Prostate gland (tissue), 2 donors: ENCODE measurements at places on chromosomes 1 and 21.

DNA sequence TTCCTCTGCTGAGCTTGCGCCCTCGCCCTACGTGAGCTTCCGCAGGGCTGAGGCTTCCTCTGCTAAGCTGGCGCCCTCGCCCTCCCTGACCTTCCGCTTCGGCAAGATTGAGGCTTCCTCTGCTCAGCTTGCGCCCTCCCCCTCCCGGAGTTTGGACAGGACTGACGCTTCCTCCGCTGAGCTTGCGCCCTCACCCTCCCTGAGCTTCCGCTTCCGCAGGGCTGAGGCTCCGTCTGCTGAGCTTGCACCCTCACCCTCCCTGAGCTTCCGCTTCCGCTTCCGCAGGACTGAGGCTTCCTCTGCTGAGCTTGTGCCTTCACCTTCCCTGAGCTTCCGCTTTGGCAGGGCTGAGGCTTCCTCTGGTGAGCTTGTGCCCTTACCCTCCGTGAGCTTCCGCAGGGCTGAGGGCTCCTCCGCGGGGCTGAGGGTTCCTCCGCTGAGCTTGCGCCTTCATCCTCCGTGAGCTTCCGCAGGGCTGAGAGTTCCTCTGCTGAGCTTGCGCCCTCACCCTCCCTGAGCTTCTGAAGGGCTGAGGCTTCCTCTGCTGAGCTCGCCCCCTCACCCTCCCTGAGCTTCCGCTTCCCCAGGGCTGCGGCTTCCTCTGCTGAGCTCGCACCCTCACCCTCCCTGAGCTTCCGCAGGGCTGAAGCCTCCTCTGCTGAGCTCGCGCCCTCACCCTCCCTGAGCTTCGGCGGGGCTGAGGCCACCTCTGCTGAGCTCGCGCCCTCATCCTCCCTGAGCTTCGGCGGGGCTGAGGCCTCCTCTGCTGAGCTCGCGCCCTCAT is 753.6 kb upstream of the TPTE start:
- DNase-seq = no peak

GRCh38 chr1:184840596-184840995 is 85.9 kb upstream of the EDEM3 start:
- no peak for DNase-seq

GRCh38 chr1:165925498-165926079 is 98.2 kb downstream of the UCK2 start:
- no peak for DNase-seq

GRCh38 chr1:203359010-203359571 is 8.2 kb upstream of the FMOD start:
- DNase-seq = no peak

- DNase-seq = no peak
These were observed 49.8 kb upstream of the MTF2 start for GRCh38 chr1:93029317-93029716.

DNA sequence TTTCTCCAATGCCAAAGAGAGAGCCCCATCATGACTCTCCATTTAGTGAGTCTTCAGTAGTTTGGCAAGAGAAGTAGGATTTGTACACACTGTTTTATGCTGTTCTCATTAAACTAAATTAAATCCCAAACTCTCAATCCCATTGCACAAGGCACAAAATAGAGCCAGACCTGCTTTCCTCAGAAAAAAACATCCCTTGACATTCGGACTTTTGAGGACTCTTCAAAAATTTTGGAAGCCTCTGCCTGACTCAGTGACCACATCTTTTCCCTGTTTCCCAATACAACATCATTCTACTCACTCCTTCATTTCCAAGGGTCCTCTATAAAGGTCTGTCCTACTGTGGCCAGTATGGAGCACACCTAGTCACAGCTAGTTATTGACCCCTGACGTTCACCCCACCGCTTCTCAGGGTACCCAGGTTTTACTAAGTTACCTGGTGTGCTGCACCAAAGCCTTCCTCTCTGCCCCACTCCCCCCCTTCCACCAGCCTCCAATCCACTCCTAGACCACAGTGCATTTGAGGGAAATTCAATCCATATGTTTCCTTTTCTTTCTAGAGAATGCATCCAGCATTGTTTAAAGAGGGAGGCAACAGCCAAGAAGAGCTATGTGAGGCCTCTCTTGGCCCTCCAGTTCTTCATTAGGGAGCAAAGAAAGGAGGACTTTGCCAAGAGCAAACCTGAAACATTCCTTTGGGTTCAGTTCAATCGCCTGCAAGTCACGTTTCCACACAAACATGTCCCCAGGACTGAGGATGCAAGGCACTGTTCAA is 428.7 kb downstream of the PLPP3 start:
- no peak for DNase-seq

- DNase-seq = no peak
These were observed 7.3 kb downstream of the POU2F1 start for GRCh38 chr1:167227934-167228378.

GRCh38 chr21:29682800-29683199 is 257.0 kb downstream of the GRIK1 start:
- DNase-seq = no peak

- no peak for DNase-seq
These were observed 16.3 kb downstream of the RPS6KC1 start for GRCh38 chr1:213067352-213067751.

DNA sequence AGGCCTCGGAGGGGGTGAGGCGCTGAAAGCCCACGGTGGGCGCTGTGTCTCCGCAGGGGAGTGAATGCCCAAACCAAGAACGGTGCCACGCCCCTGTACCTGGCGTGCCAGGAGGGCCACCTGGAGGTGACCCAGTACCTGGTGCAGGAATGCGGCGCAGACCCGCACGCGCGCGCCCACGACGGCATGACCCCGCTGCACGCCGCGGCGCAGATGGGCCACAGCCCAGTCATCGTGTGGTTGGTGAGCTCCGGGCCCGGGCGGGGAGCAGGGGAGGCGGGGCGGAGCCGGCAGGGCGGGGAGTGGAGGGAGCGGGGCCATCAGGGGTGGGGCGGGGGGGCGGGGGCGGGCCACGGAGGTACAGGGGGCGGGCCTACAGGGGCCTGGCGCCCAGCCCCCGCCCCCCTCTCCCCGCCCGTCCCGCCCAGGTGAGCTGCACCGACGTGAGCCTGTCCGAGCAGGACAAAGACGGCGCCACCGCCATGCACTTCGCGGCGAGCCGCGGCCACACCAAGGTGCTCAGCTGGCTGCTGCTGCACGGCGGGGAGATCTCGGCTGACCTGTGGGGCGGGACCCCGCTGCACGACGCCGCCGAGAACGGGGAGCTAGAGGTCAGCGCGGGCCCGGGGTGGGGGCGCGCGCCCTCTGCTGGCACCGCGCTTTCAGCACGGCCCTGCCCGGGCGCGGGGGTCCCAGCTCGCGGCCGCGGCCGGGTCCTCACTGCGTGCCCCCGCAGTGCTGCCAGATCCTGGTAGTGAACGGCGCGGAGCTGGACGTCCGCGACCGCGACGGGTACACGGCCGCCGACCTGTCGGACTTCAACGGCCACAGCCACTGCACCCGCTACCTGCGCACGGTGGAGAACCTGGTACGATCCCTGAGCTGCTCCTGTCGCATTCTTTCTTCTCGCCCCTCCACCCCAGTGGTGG is 15.9 kb downstream of the ESPN start:
- peak; percentile 58 for DNase-seq

GRCh38 chr1:86768554-86768953 is 64.2 kb downstream of the SH3GLB1 start:
- no peak for DNase-seq

GRCh38 chr1:150560576-150561253 is 11.5 kb downstream of the ADAMTSL4 start:
- DNase-seq = peak; percentile 89

GRCh38 chr1:66403007-66403731 is 130.8 kb upstream of the SGIP1 start:
- DNase-seq = no peak

GRCh38 chr1:183548116-183548515 is 42.1 kb downstream of the NCF2 start:
- DNase-seq = no peak

- no peak for DNase-seq
These were observed 28.4 kb downstream of the TRIM45 start for GRCh38 chr1:117093091-117093534.

DNA sequence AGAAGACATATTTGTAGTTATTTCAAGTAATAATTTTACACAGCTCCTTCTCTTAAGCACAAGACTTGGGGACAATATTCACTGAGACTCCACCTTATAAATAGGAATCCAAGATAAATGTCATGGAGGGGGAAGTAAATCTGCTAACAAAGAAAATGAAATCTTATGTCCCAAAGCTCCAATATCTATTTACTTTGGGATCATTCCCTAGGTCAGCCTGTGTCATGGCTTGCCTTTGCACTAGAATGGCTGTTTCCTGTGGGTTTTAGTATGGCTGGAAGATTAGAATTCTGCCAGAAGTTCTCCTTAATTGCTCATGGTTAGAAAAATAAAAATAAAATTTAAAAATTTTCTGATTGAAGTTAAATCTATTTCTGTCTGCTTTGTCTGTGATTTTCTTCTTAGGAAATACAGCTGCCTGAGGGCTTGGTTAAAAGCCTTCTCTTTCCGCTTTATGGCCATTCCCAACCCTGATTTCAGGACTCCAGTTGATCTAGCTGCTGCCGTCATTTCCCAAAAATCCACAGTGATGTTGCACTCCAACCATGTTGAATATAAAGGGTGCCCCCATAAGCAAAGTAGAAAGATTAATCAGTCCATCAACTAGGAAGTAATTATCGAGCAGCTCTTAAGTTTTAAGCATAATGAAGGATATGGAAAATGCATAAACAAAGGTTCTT is 326.4 kb upstream of the LYPLAL1 start:
- no peak for DNase-seq

DNA sequence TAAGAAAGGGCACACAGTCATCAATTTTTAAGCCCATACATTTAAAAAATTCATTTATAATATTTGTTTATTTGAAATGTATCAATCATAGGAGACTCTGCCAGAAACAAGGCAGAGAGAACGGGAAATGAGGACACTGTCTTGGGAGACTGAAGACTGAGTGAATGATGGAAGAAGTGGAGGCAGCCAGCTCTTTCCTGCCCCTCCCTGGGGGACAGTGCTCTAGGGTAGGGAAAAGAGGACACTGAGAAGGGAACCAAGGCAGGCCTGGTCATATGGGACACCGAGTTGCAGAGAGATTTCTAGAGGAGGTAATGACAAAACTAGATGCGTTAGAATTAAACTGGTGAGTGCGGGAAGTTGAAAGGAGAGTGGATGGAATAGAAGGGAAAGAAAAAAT is 31.6 kb downstream of the EEIG2 start:
- DNase-seq = no peak

GRCh38 chr1:6544831-6545230 is 9.5 kb downstream of the NOL9 start:
- no peak for DNase-seq

DNA sequence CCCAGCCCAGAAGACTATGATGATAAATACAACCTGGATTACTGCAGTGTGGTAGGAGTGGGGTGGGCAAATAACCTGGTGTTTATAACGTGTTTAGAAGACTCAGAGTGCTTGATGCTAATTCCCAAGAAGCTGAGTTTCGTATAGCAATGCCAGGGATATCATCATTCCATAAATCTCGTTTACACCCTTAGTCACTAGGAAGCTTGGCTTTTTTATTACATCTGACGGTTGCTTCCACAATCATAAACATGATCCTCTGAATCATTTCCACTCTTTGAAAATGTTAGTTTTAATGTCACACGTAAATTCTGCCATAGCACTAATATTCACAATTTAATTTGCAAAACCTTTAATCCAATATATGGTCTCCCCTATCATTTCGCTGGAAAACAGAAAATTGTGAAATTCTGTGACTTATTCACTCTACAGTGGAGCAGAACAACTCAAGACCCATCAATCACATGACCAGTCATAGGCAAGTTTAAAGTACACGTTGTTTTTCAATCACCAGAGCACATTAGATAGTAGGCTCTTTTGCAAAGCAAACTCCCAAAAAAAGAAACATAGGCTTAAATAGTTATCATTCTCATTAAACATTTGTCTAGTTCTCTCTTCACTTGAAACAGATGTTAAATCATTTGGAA is 321.0 kb downstream of the LTN1 start:
- DNase-seq = no peak

- DNase-seq = no peak
These were observed 138.0 kb upstream of the SAMSN1 start for GRCh38 chr21:14684071-14684470.

DNA sequence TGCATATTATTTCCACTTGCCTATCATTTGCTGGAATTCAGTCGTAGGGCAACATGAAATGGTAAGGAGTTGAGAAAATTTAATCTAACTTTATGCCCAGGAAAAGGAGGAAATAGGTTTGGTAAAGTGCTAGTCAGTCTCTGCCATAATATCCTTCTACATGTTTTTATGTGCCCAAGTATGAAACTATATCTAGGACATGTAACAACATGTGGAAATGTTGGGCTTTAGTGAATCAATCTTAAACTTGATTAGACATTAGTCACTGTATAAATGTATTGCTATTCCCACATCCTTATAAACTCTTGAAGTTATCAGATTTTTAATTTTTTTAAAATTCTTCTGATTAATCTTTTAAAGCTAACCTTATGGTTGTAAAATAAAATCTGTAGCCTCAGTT is 204.7 kb upstream of the ZRANB2 start:
- DNase-seq = no peak

- DNase-seq = no peak
These were observed 25.7 kb downstream of the COA6 start for GRCh38 chr1:234398849-234399381.

GRCh38 chr1:245807954-245808719 is 653.4 kb downstream of the KIF26B start:
- no peak for DNase-seq

GRCh38 chr1:225627304-225627947 is 25.5 kb downstream of the ENAH start:
- no peak for DNase-seq

DNA sequence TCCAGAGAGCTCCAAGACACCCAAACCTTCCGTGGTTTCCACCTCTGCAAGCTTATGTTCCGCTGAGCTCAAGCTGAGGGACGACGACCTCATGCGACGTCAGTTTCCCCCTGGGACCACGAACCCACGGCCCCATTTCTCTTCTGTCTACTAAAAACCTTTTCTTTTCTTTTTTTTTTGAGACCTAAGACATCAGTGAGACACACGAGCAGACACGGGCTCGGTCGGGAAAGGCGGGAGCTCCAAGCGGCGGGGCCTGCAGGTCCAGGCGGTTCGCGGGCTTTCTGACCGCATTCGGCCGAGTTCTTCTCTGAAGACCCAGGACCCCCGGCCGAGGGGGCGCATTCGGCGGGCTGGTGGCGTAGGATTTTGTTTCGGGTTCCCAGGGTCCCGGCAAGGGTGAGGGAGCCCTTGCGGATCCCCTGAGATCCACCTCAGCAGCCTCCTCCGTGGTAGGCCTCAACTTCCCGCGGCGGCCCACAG is 402 bp downstream of the C21orf58 start:
- DNase-seq = no peak

DNA sequence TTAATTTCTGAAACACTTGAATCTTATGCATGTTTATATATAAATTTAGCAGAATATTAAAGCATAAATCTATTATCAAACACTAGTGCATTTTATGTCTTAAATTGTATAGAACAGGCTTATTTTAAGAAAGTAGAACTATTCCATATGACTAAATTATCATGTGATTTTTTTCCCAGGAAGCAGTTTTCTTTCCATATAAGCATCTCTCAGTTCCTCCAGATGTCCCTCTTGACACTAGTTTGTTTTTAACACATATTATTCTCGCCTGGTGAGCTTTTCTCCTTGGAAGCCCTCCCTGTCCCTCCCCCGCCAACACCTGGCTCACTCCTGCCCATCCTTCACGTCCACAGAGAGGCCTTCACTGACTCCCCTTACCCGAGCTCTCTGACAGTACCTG is 48.3 kb upstream of the BCAR3 start:
- DNase-seq = no peak
